ENCODE measurements at places on chromosomes 16 and 17.

DNA sequence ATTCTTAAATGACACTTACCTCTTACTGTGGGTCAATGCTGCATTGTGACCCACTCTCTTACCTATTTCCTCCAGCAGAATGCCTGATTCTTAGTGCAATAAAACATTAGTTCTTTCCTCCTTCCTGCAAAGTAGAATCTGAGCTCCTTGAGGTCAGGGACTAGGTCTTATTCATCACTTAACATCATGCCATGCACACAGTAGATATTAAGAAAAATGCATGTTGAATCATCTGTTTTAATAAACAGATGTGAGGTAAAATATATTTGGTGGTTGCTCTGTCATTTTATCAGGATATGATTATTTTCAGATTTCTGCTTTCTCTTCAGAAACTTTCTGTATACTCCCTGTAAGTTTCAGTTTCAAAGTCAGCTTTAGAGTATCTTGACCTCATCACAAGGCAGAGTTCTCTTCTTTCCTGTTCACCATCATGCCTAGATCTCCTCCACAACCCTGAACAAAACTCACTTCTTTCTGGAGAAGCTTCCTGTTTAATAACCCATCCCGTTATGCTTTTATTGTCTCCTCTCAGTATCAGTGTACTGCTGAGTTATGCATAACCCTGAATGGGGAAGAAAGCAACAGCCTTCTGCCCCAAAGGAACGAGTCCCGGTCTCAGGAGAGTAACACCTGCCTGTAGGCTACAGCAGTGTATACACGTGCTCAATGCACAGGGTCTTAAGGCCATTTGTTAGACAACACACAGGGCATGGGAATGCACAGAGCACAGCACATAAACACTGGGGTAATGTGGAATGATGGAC is 30.3 kb upstream of the SUPT4H1 start:
- no peak for DNase-seq

DNA sequence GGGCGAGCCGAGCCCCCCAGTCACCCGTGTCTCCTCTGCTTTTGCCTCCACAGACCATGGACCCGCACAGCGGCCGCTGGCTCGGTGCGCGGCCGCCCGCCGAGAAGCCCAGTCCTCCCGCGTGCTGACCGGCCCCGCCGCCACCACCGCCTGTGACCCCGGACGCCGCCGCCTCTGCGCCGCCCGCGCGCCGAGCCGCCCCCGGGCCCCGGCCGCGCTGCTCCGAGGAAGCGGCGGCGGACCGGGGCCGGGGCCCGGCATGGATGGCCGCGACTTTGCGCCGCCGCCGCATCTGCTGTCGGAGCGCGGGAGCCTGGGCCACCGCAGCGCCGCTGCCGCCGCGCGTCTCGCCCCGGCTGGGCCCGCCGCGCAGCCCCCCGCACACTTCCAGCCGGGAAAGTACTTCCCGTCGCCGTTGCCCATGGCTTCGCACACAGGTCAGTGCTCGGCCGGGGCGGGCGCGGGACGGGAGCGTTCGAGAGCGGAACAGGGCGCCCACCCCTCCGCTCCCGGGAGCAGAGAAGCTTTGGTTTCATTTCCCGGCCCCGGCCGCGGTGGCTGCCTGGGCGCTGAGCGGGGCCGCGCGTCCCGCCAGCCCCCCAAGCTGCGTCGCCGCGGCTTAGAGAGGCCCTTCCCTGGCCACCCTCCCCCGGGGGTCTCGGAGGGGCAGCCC is 4.4 kb downstream of the BAHCC1 start:
- no peak for DNase-seq

GRCh38 chr16:17259751-17260270 is 210.9 kb downstream of the XYLT1 start:
- DNase-seq, result no peak

GRCh38 chr16:14490235-14490634 is 139.8 kb downstream of the PARN start:
- DNase-seq, result no peak

DNA sequence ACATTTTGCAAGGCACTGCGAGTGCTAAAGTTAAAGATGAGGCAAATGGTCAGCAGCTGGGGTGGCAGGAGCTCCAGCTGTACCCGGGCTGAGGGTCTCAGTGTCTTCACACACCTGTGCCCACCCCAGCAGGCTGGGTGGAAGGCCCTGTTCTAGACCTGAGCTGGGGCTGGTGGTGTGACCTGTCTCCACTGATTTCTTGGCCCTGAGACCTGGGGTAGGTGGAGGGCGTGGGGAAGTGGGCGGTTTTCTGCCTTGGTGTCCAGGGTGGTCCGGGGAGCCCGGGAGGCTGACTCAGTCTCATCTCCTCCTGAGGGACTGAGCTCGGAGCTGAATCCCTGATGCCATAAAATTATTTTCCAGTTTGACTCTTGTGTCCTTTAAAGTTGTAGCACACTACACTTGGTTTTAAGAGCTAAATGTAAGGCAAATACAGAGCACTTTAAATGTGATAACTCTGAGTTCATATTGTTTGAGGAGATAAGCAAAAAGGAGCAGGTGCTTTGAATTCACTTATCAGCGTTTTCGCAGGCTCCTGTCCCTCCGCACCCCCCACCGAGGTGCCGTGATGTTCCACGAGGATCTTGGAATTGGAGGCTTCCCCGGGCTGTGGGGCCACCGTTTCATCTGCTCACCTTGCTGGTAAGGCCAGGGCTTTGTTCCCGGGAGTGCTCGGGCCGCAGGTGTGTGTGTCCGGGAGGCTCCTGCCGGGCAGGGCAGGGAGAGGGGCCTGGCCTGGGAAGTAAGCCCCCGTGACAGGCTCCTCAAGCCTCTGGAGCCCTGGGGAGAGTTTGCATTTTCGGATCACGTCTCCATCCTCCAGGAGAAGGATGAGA is 117.0 kb downstream of the AATF start:
- DNase-seq, result no peak

DNA sequence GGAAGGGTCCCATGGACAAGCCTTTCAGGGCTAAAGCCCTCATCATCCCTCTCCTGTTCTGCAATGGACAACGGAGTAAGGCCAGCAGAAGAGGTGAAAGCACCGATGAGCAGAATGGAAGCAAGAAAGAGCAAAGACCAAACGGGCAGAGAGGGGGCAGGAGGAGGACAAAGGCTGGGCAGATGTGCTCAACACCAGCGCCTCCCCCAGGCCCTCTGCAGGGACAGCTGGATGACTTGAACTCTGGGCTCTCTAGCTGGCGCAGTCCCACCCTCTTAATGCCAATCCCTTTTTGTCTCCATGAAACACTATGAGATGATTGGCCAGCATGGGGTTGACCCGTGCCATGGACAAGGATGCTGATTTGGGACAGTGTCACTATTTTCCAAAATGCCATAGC is 22.0 kb downstream of the ACLY start:
- DNase-seq, result no peak

Measured in stimulated activated CD4-positive, alpha-beta T cell treated with anti-CD3 and anti-CD28 coated beads, Interleukin-1b, Interleukin-23, amount 100 ng/mL, for 1 hour (primary cell).